Fibroblast of the aortic adventitia (primary cell): ENCODE measurements at places on chromosomes 7 and 10. TPM values are rescaled to one million over a fixed set of nuclear protein-coding genes. Genes with fewer than 3 reads are reported as not detected.

OPALIN gene
- total RNA-seq: not detected in 2 replicates

SPDYE11 gene
- total RNA-seq: 0.08 TPM in 1 of 2 replicates, not detected in the other

ACTL6B gene
- total RNA-seq: not detected in 2 replicates

VKORC1L1 gene
- total RNA-seq: 8.7 and 17.8 TPM in 2 replicates

CSGALNACT2 gene
- total RNA-seq: 35.7 and 38.9 TPM in 2 replicates

WNT8B gene
- total RNA-seq: not detected in 2 replicates

VPS37D gene
- 1.9 and 31.2 TPM in 2 replicates for total RNA-seq

NEBL gene
- 0.09 and 4.3 TPM in 2 replicates for total RNA-seq

UTF1 gene
- not detected in 2 replicates for total RNA-seq
